AG09309 (cell line): ENCODE measurements at places on chromosomes 4 and X.

GRCh38 chr4:164937576-164938270, 39.7 kb downstream of the TRIM61 start:
- DNase-seq, result no peak

GRCh38 chr4:30755346-30755745, 35.2 kb downstream of the PCDH7 start:
- no peak for DNase-seq

GRCh38 chrX:117985241-117985640, 131.4 kb downstream of the KLHL13 start:
- no peak for DNase-seq

DNA sequence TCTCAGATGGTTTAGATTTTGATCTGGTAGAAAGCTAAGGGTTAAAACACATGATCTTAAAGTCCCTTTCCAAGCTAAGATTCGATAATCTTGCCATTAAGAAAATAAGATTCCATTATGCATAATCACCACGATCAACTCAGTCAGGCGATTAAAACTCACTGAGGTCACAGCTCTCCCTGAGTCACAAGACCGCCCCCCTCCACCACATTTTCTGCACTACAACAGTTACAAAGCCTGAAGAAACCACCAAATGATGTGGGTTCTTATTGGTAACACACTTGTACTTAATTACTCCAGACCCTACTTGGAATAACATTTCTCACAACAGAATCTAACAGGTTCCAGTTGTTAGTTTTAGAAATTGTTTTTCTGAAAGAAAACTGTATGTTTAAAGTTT, 62.8 kb downstream of the SH3KBP1 start:
- DNase-seq, result no peak

DNA sequence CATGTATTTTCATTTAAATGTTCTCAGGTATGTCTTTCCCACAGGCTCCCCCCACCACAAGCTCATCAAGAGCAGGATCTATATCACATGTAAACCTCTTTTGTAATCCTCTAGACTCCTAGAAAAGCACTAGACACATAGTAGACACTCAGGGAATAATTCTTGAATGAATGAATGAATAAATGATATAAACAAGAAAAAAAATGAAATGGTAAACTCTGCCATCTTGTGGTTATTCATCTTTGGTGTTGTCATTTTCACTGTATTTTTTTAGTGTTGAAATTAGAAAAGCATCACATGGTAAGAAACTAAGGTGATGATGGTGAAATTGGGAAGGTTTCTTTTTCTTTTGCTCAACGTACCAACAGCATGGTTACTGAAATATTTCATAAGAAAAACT, 34.2 kb upstream of the C1GALT1C1 start:
- no peak for DNase-seq

- DNase-seq, result no peak
Measured at GRCh38 chr4:119261986-119262385, 49.5 kb downstream of the USP53 start.

- no peak for DNase-seq
Measured at GRCh38 chr4:31674313-31674947, 954.3 kb downstream of the PCDH7 start.

GRCh38 chrX:13470685-13470977, 98.8 kb upstream of the EGFL6 start:
- no peak for DNase-seq

GRCh38 chr4:52659722-52660261, 691 bp upstream of the USP46 start:
- DNase-seq, result no peak

- DNase-seq, result no peak
Measured at GRCh38 chr4:63663870-63664269, 745.4 kb downstream of the TECRL start.

DNA sequence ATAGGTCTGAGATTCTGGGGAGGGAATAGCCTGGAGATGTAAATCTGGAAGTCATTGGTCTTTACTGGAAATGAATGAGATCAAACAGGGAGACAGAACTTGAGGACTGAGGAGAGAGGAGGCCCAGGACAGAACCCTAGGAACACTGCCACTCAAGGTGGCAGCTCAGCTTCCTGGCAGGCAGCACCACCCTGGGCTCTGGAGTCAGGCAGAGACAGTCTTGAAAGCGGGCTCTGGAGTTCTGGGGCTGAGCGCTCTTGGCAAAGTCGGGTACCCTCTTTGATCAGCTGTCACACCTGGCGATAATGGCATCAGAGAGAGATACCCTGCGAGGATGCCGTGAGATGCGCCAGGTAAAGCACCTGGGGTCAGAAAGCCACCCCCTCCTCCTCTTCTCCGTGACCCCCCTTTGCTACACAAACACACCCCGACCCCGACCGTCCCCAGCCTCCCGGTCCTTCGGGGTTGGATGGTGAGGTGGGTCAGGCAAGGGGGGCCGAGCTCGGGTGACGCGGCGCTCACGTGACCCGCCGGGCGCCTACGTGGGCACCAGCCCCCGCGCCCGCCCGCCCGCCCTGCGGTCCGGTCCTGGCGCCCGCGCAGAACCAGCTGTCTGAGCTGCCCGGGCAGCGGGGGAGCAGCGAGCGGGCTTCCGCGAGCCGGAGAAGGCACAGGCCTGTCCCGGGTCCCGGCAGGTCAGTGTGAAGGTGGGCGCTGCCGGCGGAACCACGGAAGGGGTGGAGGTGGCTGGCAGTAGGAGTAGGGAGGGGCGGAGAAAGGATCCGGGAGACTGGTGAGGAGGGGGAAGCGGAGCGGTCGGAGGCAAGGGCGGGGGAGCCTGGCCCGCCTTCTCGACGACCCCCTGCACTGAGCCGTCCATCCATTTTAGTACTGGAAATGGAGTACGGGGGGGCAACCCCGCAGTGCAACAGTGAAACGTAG, at the start of gene TCEAL3:
TCEAL3 (plus strand) TSS at position 600 of the 942 bp plus-strand sequence. CDS start 1,102 bp downstream, outside the sequence.
- no peak for DNase-seq

- no peak for DNase-seq
Measured at GRCh38 chrX:68462653-68463052, 29.4 kb upstream of the OPHN1 start.

DNA sequence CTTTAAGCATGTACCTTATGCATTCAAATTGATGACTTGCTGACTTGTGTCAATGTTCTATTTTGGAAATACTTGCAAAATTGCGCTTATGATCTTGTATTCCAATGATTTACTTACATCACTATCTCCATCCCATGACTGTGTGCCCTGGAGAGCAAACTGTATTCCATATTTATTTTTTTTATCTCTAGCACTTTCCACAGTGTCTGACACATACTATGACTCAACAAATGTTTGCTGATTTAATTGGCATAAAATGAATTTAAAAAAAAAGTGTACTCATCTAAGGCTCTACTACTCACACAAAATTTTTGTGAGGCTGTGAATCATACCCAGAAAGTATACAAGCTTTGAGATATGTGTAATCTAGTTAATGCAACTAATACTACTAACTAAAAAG, 1066.8 kb upstream of the ADGRL3 start:
- DNase-seq, result no peak

DNA sequence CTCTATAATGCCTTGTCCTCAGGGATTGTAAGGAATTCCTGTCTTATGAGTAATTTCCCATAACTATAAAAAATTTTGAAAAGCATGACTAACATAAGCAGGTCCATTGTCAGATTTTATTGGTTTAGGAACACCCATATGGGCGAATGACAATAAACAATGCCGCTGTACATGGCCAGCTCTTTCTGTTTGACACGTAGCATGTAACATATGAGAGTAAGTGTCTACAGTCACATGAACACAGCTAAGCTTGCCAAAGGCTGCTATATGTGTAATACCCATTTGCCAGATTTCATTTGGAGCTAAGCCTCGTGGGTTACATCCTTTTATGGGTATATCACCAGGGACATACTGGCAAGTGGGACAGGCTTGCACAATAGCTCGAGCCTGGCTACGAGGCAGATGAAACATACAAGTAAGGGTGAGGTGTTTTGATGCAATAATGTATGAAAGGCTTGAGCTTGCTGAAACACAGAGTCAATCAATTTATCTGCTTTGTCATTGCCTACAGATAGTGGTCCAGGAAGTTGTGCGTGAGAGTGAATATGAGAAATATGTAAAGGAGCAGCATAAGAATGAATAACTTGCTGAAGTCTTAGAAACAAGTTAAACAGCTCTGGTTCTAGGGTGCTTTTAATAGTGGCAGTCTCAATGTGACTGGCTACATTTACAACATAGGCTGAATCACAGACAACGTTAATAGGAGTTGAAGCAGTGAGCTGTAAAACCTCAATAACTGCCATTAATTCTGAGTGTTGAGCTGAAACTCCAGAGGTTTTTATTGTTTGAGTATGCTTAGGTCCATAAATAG, 67.4 kb upstream of the UGT2B10 start:
- no peak for DNase-seq

- DNase-seq, result no peak
Measured at GRCh38 chr4:4763822-4764557, 95.5 kb upstream of the MSX1 start.

DNA sequence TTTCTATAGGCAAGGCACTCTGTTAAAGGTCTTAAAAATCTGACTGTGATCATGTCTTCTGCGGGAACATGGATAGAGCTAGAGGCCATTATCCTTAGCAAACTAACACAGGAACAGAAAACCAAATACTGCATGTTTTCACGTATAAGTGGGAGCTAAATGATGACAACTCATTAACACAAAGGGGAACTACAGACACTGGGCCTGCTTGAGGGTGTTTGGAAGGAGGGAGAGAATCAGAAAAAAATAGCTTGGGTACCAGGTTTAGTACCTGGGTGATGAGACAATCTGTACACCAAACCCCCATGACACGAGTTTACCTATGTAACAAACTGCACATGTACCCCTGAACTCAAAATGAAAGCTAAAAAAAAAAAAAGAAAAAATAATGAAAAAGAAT, 12.1 kb downstream of the SLC7A11 start:
- DNase-seq, result no peak

DNA sequence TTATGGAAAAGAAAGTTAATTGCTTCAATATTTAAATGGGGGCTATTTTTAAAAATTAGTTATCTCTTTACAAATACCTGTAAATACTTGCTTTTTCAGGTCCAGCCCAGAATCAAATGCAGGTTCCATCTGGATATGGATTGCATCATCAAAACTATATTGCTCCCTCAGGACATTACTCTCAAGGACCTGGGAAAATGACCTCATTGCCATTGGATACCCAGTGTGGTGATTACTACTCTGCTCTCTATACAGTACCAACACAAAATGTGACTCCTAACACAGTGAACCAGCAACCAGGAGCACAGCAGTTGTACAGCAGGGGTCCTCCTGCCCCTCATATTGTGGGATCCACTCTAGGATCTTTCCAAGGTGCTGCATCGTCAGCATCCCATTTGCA, 29.2 kb downstream of the SEC24B start:
- no peak for DNase-seq

DNA sequence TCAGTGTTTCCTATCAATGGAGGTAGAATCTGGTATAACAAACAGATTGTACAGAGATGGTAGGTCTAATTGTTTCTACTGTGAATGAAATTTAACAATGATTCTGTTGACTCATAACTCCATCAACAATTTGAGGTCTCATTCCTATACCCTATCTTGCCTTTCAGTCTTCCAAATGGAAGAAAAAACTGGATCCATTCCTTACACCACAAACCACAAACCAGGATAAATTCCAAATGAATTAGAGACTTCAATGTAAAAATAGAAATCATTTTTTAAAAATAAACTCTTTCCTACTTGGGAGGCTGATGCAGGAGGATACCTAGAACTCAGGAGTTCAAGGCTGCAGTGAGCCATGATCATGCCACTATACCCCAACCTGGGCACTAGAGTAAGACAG, 114.4 kb upstream of the WDR44 start:
- DNase-seq, result no peak

- no peak for DNase-seq
Measured at GRCh38 chr4:158724637-158725036, 1.4 kb upstream of the PPID start.

GRCh38 chrX:121365572-121366161, 318.3 kb downstream of the GLUD2 start:
- no peak for DNase-seq

DNA sequence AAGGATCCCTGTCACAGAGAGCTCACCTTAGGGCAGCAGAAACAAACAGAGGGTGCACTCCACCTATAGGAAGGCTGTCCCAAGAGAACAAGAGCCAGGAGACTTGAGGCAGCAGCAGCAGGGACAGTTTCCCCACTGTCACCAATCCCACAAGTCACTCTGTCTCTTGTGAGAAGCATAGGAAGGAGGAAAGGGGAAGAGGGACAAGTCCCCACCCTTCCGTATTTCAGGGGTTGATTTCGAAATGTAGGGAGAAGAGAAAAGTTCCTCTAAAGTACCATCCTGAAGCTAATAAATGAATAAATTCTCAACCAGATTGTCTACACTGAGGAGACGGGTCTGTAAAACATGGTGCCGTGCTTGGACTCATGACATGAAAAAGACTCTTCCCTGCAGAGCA, 9.5 kb upstream of the TLR8 start:
- no peak for DNase-seq

- DNase-seq, result no peak
Measured at GRCh38 chr4:93384887-93385286, 443.7 kb upstream of the ATOH1 start.

GRCh38 chr4:26223155-26223554, 97.7 kb upstream of the RBPJ start:
- DNase-seq, result no peak

- DNase-seq, result no peak
Measured at GRCh38 chr4:1872870-1873269, 1.7 kb downstream of the NSD2 start.

DNA sequence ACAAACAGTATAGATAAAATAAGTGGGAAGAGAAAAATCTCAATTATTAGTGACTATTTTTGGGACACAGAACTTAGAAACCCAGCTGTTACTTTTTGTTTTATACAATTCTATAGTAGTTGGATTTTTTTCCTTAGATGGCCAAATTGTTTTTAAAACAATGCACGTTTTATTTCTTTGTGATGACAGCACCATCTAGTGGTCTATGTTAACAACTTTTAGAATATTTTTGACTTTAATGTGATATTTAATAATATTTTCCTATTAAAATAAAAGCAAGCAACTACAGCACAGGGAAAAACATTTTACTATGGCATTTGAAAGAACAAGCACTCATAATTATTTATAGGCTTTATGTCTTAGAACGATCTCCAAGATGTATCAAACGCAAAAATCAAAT, 5.6 kb upstream of the SMIM31 start:
- no peak for DNase-seq

GRCh38 chrX:71938371-71938770, 27.7 kb downstream of the NHSL2 start:
- DNase-seq, result no peak

- DNase-seq, result no peak
Measured at GRCh38 chr4:112502871-112503270, 13.1 kb downstream of the NEUROG2 start.

- no peak for DNase-seq
Measured at GRCh38 chrX:17878028-17878670, 17.1 kb upstream of the RAI2 start.

GRCh38 chr4:8646296-8647093, 53.9 kb downstream of the CPZ start:
- DNase-seq, result no peak

DNA sequence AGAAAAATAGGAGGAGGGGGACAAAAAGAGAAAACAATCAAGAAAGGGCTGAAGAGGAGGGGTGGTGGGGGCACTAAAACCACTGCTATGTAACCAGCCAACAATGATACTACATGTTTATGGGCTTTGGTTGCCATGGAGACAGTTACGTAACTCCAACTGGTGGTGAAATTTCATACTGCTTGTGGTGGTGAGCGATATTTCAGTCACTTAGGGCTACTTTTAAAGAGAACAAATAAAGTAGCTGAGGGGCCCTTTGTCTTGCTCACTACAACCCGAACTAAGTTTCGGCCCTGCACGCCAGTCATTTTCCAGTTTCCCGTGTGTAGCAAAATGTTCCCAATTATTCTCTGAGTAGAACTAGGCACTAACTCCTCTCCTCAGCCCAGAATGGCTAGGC, 275.2 kb upstream of the EDA2R start:
- DNase-seq, result no peak
